ENCODE measurements at places on chromosomes 5 and 9.

- DNase-seq = no peak
Measured at GRCh38 chr5:74063821-74064220, 437.8 kb downstream of the ARHGEF28 start.

GRCh38 chr9:80163889-80164288, 592.1 kb downstream of the TLE4 start:
- DNase-seq = no peak

GRCh38 chr5:75663579-75664284, 52.5 kb downstream of the ANKDD1B start:
- DNase-seq = no peak

GRCh38 chr5:130627145-130627544, 537.9 kb downstream of the HINT1 start:
- no peak for DNase-seq

DNA sequence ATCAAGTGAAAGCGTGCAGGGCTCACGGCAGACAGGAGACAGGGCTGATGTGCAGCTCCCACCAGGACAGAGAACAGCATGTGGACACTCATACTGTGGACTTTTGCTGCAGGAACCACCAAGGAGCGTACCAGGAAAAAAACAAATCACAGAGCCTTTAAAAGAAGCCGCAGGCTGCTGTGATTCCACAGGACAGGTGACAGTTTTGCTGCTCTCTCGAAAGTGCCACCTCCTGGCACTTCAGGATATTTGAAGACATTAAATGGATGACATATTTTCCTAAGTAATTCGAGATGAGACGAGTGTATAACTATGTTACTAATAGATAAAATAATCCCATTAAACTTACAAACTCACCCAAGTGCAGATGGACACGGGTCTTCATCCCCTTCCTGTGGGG, 29.3 kb downstream of the ZDHHC11 start:
- DNase-seq = no peak

DNA sequence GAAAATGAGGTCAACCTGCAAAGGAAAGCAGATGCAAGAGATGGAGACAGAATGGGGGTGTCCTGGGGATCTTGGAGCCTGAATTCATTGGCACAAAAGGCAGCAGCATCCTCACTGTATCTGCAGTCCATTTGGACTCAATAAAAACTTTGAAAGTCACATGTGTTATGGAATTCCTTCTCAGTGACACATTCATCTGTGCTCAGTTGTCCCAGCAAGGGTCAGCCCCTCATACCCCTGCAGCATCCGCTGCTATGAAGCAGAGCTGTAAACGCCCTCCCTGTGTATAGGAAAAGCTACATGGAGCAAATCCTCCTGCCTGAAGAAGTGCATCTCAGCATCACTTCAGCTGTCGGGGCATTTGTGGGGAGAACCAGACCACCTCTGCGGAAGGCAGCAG, 14.5 kb upstream of the RARS1 start:
- no peak for DNase-seq

- no peak for DNase-seq
Measured at GRCh38 chr5:111673891-111674626, 82.9 kb downstream of the NREP start.

- DNase-seq = no peak
Measured at GRCh38 chr9:95297760-95298159, 19.7 kb downstream of the FANCC start.

DNA sequence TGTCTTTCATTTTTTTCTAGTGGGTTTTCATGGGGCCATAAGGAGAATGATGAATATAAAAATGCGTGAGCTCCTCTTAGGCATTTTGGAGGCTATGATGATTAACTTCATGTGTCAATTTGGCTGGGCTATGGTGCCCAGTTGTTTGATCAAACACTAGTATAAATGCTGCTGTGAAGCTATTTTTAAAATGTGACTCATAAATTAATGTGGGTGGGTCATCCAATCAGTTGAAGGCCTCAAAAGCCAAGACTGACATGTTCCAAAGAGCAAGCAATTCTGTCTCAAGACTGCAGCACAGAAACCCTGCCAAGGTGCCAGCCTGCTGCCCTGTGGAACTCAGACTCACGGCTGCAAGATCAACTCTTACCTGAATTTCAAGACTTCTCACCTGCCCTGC, 24.4 kb upstream of the ICE1 start:
- DNase-seq = no peak

DNA sequence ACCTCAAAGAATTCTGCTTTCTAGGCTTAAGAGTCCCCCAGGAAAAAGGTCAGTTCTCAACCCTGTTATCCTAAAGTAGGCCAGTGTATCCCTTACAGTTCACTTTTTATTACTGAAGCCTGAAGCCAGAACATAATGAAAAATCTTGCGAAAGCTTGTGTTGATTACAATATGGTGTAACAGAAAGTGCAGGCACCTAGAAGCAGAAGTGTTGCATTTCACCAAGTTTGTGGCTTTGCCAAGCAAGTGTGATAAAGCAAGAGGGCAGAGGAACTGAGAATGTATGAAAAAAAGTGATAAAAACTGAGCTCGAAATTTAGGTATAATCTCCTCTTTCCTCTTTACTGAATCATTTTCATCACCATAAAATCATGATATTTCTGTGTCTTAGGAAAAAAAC, 26.2 kb downstream of the AGTPBP1 start:
- no peak for DNase-seq

GRCh38 chr5:170541146-170541769, 37.4 kb downstream of the KCNIP1 start:
- DNase-seq = no peak

GRCh38 chr5:16128944-16129343, 50.6 kb downstream of the MARCHF11 start:
- DNase-seq = no peak

- no peak for DNase-seq
Measured at GRCh38 chr9:110950041-110950645, 88.1 kb downstream of the LPAR1 start.

DNA sequence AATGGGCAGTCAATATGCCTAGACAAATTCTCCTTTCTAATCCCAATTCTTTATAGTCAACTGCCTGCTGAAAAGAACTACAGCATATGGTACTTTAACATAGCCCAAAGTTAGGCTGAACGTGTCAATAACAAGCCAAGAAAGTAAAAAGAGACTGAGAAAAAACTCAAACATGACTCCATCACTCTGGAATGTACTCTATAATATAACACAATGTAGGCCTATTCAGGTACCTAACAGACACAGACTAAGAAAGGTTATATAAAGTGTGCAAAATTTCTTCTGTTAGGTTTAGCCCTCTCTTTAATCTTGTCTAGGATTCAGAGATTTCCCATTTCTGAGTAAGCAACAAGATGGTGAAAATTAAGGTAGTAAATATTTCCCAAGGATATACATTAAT, 209.7 kb upstream of the PRR16 start:
- no peak for DNase-seq

GRCh38 chr5:68454172-68454571, 238.6 kb downstream of the PIK3R1 start:
- no peak for DNase-seq

DNA sequence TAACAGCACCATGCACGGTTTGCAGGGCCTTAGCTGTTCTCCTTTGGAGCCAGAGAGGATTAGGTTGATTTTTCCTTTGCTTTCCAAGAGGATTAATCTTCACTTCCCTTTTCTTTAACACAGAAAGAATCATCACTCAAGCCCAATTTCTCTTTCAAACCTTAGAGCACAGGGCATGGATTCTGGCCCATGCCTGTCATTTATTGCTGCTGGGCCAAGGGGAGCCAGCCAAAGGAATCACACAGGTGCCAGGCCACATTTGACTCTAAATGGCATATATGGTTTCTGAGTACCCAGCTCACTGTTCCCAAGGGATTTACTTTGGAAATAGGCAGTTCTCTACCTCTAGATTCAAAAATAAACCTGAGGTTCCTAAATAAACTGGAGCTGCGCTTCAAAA, 58.3 kb downstream of the FBXL7 start:
- DNase-seq = no peak

- DNase-seq = no peak
Measured at GRCh38 chr5:74940782-74941353, 74.7 kb upstream of the FAM169A start.

GRCh38 chr5:43140286-43140685, 19.6 kb downstream of the ZNF131 start:
- no peak for DNase-seq

GRCh38 chr5:71977311-71977710, 130.0 kb upstream of the MAP1B start:
- DNase-seq = no peak

- DNase-seq = no peak
Measured at GRCh38 chr9:87891754-87892153, 9.1 kb downstream of the SPATA31E1 start.

- no peak for DNase-seq
Measured at GRCh38 chr5:5658226-5658625, 235.7 kb downstream of the ICE1 start.

DNA sequence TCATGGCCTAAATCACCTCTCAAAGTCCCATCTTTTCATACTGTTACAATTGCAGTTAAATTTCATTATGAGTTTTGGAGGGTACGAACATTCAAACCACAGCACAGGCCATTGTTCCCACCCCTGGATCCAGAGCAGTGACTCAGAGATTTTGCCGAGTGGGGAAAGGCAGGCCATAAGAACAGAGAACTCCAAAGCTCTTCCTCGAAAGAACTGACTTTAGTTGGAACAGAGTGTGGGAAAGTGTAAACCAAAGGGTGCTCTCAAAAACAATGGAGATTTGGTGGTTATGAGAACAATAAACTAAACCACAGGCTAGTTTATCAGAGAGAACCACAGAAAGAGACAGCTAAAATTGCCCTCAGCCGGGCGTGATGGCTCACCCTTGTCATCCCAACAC, 19.4 kb upstream of the GRPEL2 start:
- DNase-seq = no peak

DNA sequence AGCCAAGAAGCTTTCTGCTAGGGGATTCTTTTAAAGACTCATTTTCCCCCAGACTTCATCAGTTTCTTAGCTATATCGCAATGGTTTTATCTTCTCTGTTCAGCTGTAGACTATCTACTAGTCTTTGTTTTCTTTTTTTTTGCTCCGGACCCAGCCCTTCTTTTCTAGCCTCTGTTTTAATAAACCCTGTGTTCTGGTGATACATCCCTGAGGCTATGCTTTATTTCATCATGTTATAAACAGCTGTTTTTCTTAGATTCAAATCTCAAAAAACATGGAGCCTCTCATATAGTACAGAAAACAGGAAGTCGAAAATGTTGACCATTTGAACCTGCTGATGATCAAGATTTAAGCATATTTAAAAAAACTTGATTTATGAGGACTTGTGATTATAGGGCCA, 37.8 kb downstream of the SCGB3A1 start:
- DNase-seq = no peak

- no peak for DNase-seq
Measured at GRCh38 chr5:147174671-147175265, 60.1 kb upstream of the STK32A start.

- DNase-seq = no peak
Measured at GRCh38 chr5:173611706-173612105, 4.7 kb downstream of the BOD1 start.

DNA sequence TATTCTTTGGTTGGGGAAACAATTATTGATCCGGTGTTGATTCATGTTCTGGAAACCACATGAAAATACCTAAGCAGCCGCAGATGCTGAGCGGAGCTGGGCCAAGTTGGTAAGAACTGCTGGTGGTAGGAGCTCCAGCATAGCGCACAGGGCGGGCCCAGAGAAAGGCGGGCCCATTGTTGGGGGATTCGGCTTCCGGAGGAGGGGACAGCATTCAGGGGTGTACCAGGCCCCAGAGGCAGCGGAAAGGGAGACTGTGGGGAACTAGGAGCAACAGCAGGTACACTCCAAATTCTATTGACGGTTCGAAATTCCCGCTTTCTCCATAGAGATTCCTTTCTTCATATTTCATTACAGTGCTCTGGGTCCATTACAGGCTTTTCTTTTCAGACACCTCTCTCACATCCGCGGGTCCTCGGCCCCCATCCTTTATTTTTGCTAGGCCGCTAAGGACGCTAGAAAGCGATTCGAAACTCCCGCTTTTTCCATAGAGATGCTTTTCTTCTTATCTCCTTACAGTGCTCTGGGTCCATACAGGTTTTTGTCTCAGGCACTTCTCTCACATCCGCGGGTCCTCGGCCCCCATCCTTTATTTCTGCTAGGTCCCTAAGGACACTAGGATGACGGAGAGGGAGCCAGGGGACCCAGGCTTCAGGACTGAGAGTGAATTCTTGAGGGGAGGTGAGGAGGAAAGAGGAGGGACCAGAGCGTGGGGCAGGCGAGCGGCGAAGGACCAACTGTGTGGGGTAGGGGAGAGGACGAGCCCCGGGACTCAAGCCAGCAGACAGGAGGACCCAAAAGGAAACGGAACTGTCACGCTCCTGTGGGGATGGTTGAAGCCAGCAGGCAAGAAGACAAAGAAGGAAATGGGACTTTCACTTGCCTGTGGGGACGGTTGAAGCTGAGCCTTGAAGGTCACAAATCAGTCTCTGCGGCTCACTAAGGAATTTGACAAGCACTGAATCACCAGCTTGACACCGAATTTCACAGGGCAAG, at the start of gene CCDC152:
CCDC152 (plus strand) TSS at position 213 of the 996 bp plus-strand sequence. CDS start 2,304 bp downstream, outside the sequence.
- DNase-seq = peak; percentile 32

- DNase-seq = no peak
Measured at GRCh38 chr9:134619448-134619982, 22.1 kb upstream of the COL5A1 start.

- no peak for DNase-seq
Measured at GRCh38 chr5:76325326-76325725, 77.8 kb upstream of the IQGAP2 start.

GRCh38 chr5:172906436-172906835, 52.8 kb upstream of the RPL26L1 start:
- no peak for DNase-seq

DNA sequence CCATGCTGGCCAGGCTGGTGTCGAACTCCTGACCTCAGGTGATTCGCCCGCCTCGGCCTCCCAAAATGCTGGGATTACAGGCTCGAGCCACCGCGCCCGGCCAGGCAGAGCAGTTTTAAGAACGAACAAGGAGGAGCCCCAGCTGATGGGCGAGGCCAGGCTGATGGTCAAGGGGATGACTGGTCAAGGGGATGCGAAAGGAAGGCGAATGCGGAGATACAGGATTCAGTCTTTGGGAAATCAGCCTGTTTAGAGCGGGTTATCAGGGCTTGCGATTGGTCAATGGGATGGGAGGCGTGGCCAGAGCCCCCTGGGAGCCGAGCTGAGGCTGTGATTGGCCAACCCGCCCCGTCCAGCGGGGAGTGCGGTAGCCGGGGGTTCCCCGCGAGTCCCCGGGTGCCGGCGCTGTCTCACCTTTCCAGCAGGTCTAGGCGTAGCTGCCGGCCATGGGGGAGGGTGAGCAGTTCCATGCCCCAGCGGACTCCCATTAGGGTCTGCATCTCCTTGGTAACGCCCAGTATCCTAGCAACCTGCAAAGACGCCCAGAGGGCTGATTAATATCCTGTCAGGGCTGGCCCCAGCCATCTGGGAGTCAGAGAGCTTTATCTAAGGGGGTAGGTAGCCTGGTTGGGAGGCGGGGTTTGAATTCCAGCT, 7.5 kb upstream of the TOR2A start:
- DNase-seq = no peak

GRCh38 chr9:132800038-132800648, 77.9 kb downstream of the AK8 start:
- peak; percentile 40 for DNase-seq

- no peak for DNase-seq
Measured at GRCh38 chr9:126495411-126496180, 118.1 kb upstream of the LMX1B start.

All from activated T-helper 1 cell treated with anti-CD3 and anti-CD28 coated beads, Interleukin-2, amount 50 U/mL, for 16 hours (primary cell).